Neural progenitor cell (in vitro differentiated cells): ENCODE measurements at places on chromosomes 11 and 22. TPM values are rescaled to one million over a fixed set of nuclear protein-coding genes. Genes with fewer than 3 reads are reported as not detected.

The PLEKHB1 gene
- 8.8 and 31.1 TPM in 2 replicates for total RNA-seq

The CBX7 gene
- 0.71 and 7.7 TPM in 2 replicates for total RNA-seq

The BBOX1 gene
- total RNA-seq, result not detected in 2 replicates

The SCN4B gene
- total RNA-seq, result 3.6 and 7.1 TPM in 2 replicates

The SYVN1 gene
- total RNA-seq, result 7.2 and 12.0 TPM in 2 replicates

The DUSP8 gene
- total RNA-seq, result 0.09 and 0.28 TPM in 2 replicates

The DNAJB7 gene
- total RNA-seq, result not detected in 2 replicates

The SYT12 gene
- total RNA-seq, result 0.50 and 0.67 TPM in 2 replicates

The SLC7A4 gene
- total RNA-seq, result 0.34 TPM in 1 of 2 replicates, not detected in the other

The PDGFD gene
- 2.9 and 3.7 TPM in 2 replicates for total RNA-seq

The PKDREJ gene
- total RNA-seq, result not detected in 2 replicates

The TRIM6 gene
- total RNA-seq, result 7.1 and 7.4 TPM in 2 replicates

The DCHS1 gene
- total RNA-seq, result 4.5 and 9.0 TPM in 2 replicates

The TSGA10IP gene
- 3.0 and 7.3 TPM in 2 replicates for total RNA-seq

The LMO1 gene
- total RNA-seq, result 2.9 and 6.2 TPM in 2 replicates

The TRIM29 gene
- total RNA-seq, result 0.11 TPM in 1 of 2 replicates, not detected in the other

The TMEM45B gene
- not detected in 2 replicates for total RNA-seq

The P4HA3 gene
- not detected in 2 replicates for total RNA-seq

The DRD2 gene
- total RNA-seq, result 0.06 and 0.21 TPM in 2 replicates

The SPON1 gene
- 35.4 and 35.9 TPM in 2 replicates for total RNA-seq

The MTFP1 gene
- total RNA-seq, result 29.9 and 67.9 TPM in 2 replicates

The GAS2 gene
- total RNA-seq, result 3.0 and 6.4 TPM in 2 replicates

The GAB2 gene
- 11.1 and 21.6 TPM in 2 replicates for total RNA-seq

The ANO5 gene
- 9.9 and 16.5 TPM in 2 replicates for total RNA-seq

The SF3B2 gene
- 177 and 198 TPM in 2 replicates for total RNA-seq
